ENCODE measurements at places on chromosomes 7 and 10. TPM values are rescaled to one million over a fixed set of nuclear protein-coding genes. Genes with fewer than 3 reads are reported as not detected.
A peak's percentile ranks its signal among the peaks of the same experiment; 100 is the strongest.

- DNase-seq, result no peak
Observed at GRCh38 chr7:30427296-30428070, 51.1 kb downstream of the NOD1 start.

The RAPGEF5 gene
- 121 TPM for total RNA-seq

GRCh38 chr7:2838873-2839578, 5.1 kb downstream of the GNA12 start:
- no peak for DNase-seq

The TMEM229A gene
- 0.63 TPM for total RNA-seq

DNA sequence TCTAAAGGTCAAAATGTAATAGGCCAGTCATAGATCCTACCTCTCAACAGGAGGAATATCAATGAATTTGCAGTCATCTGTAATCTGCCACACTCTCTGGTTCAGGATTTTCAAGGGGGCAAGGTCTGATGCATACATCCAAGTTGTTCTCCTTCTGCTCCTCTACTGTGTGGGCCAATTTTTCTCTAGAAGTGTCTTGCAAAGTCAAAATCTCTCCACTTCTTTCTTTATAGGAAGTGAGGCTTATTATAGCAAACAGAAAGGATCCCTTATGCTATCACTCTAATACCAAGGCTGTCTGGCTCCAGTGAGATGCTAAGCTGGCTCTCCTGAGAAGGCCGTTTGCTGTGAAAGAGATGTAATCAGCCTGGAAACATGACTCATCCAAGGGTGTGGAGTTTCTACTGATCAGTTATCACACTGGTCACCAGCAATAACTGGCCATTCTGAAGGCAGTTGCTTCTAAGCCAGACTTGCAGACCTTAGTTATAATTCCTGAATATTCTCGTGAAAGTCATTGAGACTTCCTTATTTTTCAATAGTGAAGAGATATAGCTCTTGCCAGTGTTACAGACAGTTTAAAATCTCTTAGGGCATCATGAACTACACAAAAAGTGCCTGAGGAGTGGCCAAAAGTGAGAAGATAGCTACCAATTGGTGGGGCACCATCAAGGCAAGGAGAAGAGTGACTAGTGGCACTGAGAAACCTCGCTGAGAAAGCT, 43.2 kb upstream of the LRGUK start:
- no peak for DNase-seq

The MYL10 gene
- not detected for total RNA-seq

The PLAC9 gene
- 63.3 TPM for total RNA-seq

DNA sequence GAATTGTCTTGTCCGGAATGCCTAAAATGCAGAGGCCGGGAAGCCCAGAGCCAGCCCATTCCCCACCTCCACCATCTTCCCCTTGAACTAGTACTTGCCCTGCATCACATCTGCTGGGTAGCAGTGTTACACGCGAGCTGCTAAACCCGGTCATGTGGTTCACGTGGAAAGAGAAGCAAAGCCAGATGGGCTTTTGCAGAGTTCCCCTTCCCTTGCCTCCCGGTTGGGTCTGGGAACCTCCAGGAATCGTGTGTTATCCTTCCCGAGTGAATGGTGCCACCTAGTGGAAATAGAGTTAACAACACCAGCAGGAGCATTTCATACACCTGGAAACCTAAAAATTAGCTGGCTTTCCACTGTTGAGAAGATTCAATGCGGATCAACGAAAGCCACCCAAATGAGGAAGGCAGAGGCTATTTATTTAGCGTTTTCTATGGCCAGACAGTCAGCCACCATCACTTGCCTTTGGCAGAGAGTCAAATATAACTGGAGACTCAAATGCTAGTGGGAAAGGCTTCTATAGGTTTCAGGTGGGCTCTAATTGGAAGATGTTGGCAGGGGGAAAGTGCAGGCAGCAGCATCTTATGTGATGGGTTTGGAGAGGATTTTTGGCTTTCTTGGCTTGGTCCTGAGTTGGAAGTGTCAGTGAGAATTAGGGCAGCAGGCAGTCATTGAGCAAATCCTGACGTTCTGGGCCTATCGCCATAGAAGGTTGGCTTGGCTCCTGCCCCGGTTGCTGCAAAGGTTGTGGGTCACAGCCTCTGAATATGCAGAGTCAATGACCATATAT, 12.9 kb upstream of the DENND2A start:
- DNase-seq, result peak; percentile 83

GRCh38 chr10:78542521-78542920, 508.9 kb downstream of the RPS24 start:
- no peak for DNase-seq

DNA sequence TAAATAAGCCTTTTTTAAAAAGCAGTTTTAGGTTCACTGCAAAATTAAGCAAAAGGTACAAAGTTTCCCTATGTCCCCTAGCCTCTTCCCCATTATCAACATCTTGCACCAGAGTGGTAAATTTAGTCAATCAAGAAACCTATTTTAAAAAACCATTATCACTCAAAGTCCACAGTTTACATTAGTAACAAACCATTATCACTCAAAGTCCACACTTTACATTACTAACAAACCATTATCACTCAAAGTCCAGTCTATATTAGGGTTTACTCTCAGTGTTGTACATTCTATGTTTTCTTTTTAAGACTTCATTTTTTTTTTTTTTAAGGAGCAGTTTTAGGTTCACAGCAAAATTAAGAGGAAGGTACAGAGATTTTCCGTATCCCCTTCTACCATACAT, 74.1 kb upstream of the GPR37 start:
- DNase-seq, result no peak

- DNase-seq, result peak; percentile 48
Observed at GRCh38 chr7:75989500-75990388, 4.7 kb downstream of the TMEM120A start.

All from tibial nerve (tissue), 4 donors.